A549 (cell line): ENCODE measurements at places on chromosomes 2 and 18.
A peak's percentile ranks its signal among the peaks of the same experiment; 100 is the strongest.

GRCh38 chr2:105607920-105608504, 136.7 kb upstream of the NCK2 start:
- DNase-seq: no peak

- DNase-seq: no peak
These were observed 4.9 kb upstream of the CHN1 start for GRCh38 chr2:175009917-175010621.

DNA sequence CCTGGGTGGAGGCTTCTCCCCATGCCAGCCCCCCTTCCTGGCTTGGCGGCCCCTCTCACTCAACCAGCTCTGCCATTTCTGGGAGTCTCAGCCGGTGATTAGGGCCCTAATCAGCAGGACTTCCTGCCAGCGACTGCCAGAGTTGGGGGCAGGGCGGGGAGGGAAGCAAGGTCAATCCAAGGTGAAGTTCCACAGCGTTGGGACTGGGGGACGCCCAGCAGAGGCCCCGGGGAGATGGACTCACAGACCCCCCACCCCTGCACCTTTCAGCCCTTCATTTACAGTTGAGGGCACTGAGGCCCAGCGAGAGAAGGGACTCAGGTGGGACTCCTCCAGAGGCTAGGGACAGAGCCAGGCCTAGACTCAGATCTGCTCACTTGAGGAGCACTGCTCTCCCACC, 65.3 kb downstream of the TNS1 start:
- no peak for DNase-seq

DNA sequence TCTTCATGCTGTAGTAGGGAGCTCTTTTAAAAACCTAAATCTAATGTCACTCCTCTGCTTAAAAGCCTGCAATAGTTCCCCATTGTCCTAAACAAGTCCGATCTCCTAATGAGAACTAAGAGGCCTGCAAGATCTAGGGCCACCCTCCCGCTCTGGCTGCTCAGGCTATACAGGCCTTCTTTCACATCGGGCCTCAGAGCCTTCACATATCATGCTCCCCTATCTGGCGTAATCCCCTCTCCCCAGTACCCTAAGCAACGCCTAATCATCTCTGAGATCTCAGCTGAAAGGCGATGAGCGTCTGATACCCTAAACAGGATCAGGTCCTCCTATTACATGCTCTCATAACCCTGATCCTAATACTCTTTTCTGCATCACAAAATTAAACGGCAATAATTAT, 1.9 kb downstream of the MAP4K3 start:
- DNase-seq: no peak

DNA sequence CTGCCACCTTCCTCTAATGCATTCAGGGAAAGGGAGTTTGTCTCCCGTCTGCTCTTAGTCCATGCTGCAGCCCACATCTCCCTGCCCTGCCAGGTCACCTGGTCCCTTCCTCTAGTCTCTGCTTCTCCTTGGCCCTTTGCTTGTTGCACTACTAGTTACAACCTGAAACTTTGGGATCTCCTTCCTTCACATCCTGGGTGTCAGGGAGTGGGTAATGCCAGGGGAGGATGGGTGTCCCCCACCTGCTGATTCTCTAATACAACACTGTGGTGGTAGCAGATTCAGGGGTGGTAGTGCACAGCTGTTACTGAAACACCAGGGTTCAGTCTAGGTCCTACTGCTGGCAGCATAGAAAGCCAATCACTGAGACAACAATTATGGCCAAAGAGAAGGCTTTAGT, 31.2 kb upstream of the COX7A2L start:
- DNase-seq: no peak

GRCh38 chr2:47767497-47767844, 15.5 kb upstream of the MSH6 start:
- no peak for DNase-seq

DNA sequence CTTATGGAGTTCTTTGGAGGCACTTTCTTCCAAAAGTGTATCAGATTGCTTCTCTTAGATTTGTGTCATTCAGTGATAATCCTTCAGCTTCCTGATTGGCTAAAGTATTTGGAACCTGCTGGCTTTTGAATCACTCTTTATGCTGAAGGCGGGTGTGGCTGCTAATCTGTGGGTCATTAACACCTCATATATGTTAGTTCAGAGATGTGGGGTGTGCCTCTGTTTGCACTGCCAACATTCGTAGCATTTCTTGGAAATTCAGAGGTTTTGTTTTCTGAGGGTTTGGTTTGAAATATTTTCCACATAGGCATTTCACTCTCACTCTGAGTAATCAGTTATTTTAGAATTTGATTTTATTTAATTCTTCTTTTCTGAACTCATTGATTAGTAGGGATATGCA, 1604.4 kb upstream of the ACVR2A start:
- DNase-seq: no peak

DNA sequence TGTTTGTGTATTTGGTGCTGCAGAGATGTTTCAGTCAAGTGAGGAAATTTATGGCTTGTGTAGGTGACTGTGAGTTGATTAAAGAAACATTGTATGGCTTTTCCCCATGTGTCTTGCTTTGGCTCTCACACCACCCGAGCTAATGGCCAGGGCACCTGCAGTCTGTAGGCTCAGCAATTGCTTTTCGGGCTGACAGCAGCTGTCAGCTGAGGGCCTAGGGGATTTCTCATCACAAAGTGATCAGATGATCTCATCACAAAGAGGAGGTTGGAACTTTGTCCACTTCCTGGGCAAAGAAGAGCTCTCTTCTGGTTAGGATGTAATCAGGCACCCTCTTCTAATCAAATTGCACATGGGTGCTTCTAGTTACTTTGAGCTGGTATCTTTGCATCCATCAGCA, 632.2 kb downstream of the SLC4A3 start:
- DNase-seq: no peak

- DNase-seq: no peak
These were observed 651.9 kb upstream of the HS6ST1 start for GRCh38 chr2:128970332-128971116.

DNA sequence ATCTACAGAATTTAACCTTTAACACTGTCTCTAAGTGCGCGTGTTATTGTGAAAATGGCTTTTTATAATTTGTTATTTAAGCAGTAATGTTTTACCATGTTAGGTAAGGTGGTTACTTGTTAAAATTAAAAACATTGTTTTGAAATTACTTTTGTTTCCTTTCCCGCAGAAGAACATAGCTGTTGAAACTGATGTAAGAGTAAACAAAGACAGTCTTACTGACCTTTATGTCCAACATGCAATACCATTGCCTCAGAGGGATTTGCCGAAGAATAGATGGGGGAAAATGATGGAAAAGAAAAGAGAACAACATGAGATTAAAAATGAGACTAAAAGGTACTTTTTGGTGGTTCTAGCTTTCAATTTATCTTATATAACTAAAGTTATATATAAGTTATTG, 2.1 kb downstream of the C2orf49 start:
- DNase-seq: no peak

DNA sequence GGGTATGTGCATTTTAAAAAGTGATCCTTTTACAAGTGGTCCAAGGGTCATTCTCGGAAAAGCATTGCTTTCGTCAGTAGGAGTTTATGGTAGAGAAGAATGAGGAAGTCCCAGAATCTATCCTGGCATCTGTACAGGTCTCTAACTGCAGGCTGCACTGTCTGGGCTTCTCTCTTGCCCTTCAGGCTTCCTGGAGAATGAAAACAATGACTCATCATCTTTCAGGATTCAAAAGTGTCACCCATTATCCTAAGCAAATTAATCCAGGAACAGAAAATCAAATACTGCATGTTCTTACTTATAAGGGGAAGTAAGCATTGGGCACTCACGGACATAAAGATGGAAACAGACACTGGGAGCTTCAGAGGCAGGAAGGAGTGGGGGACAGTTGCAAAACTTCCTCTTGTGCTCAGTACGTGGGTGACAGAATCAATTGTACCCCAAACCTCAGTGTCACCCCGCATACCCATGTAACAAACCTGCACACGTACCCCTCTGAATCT, 60.2 kb upstream of the TXNDC2 start:
- peak; percentile 94 for DNase-seq

- no peak for DNase-seq
These were observed 32.9 kb upstream of the ITPRID2 start for GRCh38 chr2:181858600-181858999.

- DNase-seq: no peak
These were observed 33.1 kb downstream of the SS18 start for GRCh38 chr18:26057344-26057773.

- DNase-seq: no peak
These were observed 97.0 kb upstream of the ATL2 start for GRCh38 chr2:38474021-38474456.

DNA sequence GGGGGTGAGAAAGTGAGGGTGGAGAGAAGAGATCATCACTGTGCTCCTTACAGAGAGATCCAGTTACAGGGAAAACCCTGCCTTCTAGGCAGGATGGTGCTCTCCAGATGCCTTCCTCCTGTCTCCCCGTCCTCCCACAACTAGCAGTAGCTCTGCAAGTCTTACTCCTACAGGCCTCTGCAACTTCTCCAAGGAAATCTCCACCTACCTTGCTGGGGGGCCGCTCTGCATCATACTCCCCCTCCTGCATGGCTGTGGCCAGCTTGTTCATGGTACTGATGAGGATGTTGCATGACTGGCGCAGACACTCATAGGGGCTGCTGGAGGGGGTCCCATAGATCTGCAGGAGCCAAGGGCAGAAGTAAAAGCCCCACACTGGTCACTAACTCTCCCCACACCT, 14.1 kb downstream of the DCTN1 start:
- DNase-seq: no peak

DNA sequence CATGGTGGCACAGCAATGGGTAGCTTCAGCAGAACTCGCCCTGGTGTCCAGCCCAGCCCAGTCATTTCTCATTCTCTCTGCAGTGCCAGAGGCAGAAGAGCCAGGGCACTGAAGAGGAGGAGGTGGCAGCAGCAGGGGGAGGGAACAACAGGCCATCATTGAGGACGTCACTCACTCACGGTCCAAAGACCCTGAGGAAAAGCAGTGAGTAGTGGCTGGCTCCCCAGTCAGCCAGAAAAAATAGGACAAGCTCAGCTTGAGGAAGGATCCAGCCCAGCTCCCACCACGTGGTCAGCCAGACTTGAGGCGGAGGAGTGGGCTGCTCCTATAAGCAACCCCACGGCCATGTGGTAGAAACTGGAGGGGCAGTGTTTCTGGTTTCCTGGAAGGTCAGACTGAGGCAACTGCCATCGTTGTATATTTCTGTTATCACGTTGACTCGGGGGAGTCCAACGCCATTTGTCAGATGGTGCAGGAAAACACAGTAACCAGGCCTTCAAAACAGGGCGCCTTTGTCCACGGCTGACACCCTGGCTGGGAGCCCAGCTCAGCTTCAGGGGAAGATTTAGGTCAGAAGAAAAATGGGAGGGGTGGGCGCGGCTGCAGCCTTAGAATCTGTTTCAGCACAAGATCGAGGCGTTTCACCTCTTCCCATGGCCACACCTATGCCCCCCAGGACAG, 19.0 kb upstream of the TMEM247 start:
- DNase-seq: no peak

DNA sequence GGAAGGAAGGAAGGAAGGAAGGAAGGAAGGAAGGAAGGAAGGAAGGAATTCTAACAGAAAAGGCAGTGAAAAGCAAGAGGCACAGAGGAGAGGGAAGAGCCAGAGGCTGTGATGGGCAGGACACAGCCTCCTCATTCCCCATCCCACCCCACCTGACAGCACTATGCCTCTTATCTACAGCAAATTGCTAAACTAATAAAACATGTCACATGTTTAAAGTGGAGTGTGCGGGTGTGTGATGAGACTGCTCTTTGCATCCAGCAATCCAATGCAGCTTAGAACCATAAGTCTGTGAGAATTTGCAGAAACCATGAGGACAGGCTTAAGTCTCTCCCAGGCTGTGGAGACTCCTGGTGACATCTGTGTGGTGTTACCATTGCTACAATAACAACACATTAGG, 108.4 kb upstream of the ALK start:
- DNase-seq: no peak

- DNase-seq: no peak
These were observed 166.0 kb upstream of the VWC2L start for GRCh38 chr2:214244847-214245246.

DNA sequence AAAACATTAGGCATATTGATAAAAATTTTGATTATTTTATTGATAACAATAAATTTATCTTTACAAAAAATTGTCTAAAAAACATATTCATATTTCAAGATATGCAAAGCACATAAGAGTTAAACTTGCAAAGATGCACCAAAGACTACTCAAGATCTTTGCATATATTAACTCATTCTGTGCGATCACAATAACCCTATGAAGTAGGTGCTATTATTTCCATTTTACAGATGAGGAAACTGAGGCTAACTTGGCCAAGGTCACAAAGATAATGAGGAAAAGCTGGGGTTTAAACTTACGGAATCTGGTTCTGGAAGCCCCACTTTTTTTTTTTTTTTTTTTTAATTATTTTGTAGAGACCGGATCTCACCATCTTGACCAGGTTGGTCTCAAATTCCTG, 94.4 kb upstream of the SERTAD2 start:
- DNase-seq: no peak
